ENCODE measurements at places on chromosomes 12 and 14.

- no peak for DNase-seq
These were observed 70.0 kb upstream of the VPS33A start for GRCh38 chr12:122336015-122336946.

GRCh38 chr12:94180558-94181296 is 32.4 kb downstream of the PLXNC1 start:
- no peak for DNase-seq

- DNase-seq = no peak
These were observed 45.4 kb upstream of the EPS8 start for GRCh38 chr12:15834575-15834974.

GRCh38 chr12:93818488-93819049 is 141.4 kb downstream of the CRADD start:
- no peak for DNase-seq

GRCh38 chr12:124525455-124525854 is 42.0 kb downstream of the NCOR2 start:
- DNase-seq = no peak

- no peak for DNase-seq
These were observed 52.8 kb downstream of the FRMD6 start for GRCh38 chr14:51704545-51704944.

- DNase-seq = no peak
These were observed 53.5 kb downstream of the ADGRD1 start for GRCh38 chr12:131007031-131007739.

DNA sequence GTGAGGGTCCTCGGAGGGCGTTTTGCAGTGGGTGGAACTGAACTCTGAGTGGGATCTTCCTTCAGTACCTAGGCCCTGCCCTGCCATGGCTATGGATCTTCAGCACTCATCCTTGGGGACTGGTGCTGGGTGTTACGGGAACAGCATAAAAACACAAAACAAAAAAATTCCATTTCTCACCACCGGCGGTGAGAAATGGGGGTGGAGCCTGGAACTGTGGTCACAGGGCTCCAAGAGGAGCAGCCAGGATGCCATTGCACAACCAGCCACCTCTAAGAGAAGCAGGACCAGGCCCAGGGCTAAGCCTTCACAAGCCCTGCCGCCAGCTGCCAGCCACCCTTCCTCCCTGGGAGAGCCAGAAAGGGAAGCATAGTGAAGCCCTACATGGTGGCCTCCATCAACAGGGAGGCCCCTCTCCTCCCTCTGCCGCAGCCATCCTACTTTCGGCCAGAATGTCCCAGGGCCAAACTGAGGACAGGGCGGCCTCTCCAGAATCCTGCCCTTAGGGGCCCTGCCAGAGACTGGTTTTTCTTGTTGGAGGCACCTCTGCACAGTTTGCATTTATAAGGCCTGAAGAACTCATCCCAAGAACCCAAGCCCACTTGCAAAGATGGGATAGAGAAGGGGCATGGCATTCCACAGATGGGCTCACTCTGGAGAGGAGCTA is 76.5 kb downstream of the VCPKMT start:
- DNase-seq = no peak

DNA sequence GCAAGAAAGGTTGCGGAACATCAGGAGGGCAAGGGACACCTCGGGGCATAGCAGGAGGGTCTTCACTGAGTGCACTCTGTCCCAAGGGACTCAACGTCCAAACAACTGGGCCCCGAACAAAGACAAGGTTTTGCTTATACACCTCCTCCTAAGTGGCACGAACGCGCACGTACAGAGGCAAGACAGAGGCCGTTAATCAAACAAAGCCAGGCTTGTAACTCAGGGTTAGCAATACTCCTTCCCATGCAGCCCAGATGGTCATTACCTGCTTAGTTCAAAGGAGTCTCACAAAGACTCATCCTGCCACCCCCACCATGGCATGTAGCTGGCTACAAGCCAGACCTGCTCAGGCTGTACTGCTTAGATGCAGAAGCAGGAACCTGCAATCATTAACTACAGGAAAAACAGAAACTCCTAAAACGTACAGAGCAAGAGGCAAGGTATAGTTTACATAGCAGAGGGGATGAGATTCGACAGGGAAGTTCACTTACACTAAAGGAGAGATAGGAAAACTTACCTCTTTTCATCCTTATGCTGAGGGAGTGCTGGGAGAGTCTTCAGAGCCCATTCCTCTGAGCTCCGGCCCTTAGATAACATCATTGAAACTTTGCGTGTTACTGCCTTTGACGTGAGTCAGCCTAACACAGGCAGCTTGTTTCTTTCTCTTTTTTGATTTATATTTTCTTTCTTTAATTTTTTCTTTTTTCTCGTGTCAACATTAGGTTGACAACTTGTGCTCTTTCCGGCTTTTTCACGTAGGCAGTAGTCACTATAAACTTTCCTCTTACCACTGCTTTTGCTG is 1319.1 kb downstream of the TMEM121 start:
- DNase-seq = no peak

- no peak for DNase-seq
These were observed 48.6 kb downstream of the KICS2 start for GRCh38 chr12:64173456-64173855.

DNA sequence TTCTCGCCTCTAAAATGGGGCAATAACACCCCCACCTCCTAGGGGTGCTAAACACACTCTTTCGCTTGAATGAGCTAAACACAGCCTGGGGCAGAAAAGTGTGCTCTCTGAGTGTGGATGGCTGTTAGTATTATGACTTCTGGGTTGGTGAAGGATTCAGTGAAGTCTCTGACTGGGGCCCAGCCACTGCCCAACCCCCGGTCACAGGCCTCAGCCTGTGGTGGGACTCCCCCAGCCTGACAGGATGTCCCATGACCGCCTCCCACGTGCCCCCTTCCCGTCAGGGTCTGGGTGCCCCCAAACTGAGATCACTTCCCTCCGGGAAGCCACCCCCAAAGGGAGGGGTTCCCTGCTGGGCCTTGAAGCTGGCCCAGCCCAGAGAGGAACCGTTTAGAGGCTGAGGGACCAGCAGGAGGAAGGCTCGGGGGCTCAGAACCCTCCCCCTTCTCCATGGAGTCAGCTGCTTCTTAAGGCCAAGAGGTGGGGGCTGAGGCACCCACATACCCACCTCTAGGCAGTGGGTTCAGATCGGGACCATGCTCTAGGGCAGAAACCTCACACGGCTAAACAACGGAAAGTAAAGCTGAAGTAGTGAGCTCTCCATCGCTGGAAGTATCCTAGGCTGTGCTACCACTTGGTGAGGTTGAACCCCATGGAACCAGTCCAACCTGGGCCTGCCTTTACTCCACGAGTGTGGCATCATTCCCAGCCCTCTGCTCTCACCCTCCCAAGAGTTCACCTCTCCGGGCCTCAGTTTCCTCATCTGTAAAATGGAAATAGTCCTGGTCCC is 13.8 kb downstream of the DTX1 start:
- no peak for DNase-seq

DNA sequence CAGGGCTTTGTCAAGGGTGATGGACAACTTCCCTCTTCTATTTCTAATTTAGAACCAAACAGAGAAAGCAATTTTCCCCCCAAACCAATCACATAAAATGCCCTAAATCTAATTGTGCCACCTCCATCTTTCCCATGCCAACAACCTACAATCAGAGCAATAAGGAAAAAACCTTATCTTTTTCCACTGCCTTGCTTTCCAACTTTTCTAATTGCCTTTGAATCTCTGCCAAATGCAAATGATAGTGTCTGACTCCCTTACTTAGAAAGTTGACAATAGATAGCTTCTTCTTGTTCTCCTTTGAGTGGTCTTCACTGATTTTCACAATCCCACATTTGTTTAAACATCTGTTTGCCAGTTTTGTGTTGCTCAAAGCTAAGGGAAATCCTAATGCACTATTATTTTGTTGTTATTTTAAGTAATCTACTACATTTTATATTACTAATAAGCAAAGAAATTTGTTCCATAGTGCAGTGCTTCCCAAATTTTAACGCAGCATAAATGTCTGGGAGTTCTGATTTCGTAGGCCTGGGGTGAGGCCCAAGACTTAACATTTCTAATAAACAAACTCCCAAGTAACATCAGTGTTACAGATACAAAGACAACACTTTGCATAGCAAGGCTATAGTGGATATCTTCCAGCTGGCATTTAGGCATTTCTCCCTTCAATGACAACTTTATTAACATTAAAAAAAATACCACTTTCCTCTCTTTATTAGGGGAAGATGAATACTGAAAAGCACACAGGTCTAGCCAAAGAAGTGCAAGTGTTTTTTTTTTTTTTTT is 696.3 kb upstream of the USP15 start:
- DNase-seq = no peak

DNA sequence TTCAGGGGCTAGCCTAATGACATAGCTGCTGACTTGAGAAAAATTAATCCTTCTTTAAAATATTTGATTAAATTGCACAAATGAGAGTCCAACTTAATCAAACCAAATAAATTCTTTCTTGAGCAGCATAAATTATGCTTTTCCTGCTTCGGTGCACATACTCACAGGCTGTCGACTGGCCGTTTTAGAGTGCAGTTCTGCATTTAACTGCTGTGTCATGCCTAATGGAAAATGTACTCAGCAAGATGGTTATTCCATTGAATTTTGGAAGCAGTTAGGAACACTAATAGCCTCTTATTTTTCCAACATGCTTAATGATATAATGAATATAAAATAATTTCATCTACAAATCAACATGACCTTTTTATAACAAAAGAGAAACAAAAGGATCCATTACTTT is 266.1 kb upstream of the LRIG3 start:
- DNase-seq = no peak

DNA sequence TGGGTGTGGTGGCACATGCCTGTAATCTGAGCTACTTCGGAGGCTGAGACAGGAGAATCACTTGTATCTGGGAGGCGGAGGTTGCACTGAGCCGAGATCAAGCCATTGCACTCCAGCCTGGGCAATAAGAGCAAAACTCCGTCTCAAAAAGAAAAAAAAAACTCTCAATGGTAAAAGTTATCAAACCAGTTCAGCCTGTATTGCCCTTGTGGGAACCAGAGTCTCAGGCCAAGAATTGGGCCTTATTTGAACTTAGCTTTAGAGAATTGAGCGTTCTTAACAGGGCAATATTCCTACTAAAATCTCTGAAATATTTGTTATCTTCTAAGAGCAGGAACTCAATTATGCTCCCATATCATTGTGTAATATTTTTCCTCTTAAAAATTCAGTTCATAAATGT is 7.7 kb upstream of the MDM2 start:
- DNase-seq = no peak

GRCh38 chr12:18320036-18320617 is 58.8 kb downstream of the PIK3C2G start:
- DNase-seq = no peak

- DNase-seq = no peak
These were observed 225.6 kb upstream of the ARID2 start for GRCh38 chr12:45503899-45504298.

- DNase-seq = no peak
These were observed 29.4 kb upstream of the OXA1L start for GRCh38 chr14:22737052-22737451.

- DNase-seq = no peak
These were observed 53.5 kb upstream of the RAP1B start for GRCh38 chr12:68557011-68557730.

DNA sequence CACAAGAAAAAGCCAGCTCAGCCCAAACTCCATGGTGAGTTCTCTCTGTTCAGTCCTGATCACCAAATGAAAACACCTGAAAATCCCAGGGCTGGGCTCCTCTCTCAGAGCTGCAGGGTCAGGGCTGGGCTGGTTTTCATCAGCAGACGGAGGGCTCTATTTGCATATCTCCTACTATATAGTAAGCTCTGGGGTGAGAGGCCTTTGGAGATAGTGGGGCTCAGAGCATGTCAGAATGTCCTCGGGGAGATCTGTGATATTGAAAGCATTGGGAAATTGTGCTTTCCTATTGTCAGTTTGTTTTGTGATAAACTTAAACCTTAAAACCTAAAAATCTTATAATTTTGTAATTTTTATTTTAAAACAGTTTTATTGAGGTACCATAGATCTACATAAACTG is 742.6 kb downstream of the TMEM121 start:
- no peak for DNase-seq

GRCh38 chr12:47686645-47687240 is 19.1 kb downstream of the RPAP3 start:
- no peak for DNase-seq

- DNase-seq = no peak
These were observed 91.5 kb upstream of the ZFP36L1 start for GRCh38 chr14:68884031-68885030.

- DNase-seq = no peak
These were observed 891.1 kb downstream of the TMEM121 start for GRCh38 chr14:106417224-106418049.

DNA sequence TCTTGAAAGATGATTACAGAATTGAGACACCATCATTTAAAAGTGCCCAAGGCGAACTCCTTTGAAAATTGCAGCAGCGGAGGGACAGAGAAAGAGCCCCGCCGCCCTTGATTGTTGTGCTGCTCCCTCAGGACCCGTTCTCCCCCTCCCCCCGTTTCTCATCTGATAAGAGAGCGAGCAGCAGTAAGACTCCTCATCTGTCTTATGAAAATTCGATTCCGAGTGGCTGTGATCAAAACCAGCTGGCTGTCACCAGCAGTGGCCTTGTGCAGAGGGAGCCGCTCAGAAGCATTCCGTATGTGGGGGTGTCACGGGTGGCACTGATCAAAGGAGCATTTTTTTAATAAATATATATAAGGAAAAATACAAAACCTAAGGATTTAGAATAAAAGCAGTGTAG is 78.0 kb upstream of the GPATCH2L start:
- no peak for DNase-seq

DNA sequence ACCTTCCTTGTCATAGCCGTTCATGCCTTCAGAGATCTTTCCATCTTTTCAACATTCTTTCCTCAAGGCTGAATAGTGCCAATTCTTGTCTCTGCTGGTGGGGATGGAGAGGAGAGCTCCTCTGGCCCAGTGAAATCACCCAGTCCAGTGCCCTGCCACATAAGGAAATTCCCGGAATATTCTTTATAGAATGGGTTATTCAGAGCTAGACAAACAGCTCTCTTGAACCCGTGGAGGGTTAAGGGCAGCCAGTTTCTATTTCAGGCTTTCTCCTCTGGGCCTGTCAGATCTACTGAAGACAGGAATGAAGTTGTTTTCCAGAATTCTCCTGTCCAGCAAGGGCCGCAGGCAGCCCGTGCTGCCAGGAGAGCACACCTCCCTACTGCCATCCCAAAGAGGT is 8.1 kb upstream of the NRIP2 start:
- DNase-seq = no peak

- DNase-seq = no peak
These were observed 792 bp upstream of the SLC38A1 start for GRCh38 chr12:46269429-46270241.

DNA sequence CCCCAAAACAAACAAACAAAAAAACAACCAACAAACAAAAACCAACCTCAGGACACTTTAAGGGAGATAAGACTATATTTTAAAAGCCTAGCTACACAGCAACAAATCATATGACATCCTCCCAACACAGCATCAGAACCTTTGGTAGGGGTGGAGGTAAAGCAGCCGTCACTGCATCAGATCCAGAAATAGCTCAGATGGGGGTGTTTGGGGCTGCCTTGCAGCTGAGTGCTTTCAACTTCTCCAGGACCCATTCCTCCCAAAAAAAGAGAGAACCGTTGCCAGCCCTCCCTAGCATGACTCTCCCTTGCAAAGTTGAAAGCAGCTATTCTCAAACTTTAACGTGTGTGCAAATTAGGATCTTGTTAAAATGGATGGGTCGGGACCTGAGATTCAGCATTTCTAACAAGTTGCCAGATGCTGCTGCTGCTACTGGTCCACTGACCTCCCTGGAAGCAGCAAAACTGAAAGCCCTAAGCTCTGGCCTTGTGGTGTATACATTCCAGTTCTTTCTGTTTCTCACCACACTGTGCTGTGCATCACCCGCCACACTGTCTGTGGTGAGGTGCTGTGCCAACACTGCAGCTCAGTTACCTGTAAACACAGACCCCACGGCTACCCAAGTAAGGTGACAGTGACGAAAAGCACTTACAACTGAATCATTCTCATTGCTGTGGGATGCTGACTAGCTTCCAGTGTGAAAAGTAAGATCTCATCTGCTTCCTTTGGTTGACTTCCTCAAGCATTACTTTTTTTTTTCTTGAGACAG is 54.0 kb downstream of the SLC38A1 start:
- DNase-seq = no peak
